ENCODE measurements at places on chromosomes 1 and 21.

- DNase-seq, result no peak
Measured at GRCh38 chr1:183780159-183780558, 24.8 kb upstream of the RGL1 start.

DNA sequence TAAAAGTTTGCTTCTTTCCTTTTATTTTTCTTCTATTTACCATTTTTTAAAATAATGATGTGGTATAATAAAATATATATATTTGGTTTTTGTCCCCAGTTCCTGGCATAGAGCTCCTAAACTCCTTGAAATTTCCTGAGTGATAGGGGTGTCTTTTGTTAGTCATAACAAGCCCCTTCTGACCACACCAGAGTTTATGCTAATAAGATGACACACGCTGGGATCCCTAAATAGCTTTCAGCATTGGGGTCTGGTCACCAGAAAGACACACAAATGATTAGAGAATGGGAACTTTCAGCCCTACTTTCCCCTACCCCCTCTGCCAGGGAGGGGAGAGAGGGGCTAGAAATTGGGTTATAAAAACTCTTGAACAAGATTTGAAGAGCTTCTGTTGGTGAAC, 56.2 kb downstream of the COL24A1 start:
- DNase-seq, result no peak

- no peak for DNase-seq
Measured at GRCh38 chr1:36524359-36525062, 41.8 kb upstream of the CSF3R start.

DNA sequence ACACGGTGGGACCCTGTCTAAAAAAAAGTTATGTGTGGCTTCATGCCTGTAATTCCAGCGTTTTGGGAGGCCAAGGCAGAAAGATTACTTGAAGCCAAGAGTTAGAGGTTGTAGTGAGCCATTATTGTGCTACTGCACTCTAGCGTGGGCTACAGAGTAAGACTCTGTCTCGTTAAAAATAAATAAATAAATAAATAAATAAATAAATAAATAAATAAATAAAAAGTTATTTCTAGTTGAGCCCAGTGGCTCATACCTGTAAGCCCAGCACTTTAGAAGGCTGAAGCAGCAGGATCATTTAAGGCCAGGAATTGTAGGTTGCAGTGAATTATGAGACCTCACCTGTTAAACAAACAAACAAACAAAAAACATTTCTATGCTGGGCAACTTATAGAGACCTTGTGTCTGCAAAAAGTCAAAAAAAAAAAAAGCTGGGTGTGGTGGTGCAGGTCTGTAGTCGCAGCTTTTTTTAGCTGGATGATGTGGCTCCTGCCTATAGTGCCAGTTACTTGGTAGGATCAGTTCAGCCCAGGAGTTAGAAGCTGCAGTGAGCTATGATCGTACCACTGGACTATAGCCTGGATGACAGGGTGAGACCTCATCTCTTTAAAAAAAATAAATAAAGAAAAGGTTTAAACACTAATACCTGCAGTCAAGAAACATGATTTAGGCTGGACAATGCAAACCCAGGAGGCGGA, 25.6 kb downstream of the GON4L start:
- DNase-seq, result no peak

GRCh38 chr1:41668054-41668660, 183.7 kb upstream of the EDN2 start:
- DNase-seq, result no peak

DNA sequence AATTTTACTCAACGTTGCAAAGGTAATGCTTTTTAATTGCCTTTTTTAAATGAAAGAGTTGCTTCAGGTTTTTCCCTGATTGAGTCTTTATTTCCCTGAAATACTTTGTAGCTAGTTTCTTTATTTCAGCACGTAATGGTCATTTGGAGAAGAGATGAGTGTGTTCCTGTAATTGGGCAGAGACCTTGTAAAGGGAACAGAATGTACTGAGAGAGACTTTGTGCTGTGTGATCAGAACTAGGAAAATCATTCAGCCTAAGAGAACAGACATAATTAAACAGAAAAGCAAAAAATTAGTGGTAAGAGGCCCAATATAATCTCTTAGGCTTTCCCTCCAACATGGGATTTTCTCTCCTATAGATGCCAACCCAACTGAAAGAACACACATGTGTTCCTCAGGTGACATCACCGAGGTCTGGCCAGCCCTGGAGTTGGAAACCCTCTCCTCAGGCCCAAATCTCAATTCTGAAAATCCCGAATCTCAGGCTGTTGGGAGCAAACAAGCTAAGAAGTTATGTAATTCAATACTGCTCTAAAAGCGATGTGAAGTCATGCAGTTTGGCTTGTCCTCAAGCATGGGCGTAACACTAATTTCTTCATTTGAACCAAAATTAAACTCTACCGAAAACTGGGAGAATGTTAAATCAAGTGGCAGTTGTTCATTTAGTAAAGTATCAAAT, 102.0 kb downstream of the TGFB2 start:
- DNase-seq, result peak; percentile 66

DNA sequence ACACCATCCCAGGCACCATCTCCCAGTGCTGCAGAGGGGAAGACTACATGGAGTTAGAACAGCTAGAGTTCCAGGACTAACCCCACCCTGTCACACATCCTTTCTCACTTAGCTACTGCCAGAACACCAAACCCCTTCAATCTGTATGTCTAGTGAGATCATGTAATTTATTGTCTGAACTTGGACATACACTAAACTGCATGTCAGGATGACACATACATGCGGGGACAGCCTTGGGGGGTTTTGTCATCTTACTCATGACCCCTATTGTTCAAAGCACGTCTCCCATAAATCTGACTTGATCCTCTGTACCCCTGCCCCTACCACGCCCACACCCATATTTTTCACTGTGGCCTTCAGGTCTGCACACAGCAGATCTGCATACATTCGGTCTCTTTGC, 71.3 kb downstream of the GABPA start:
- DNase-seq, result no peak

GRCh38 chr1:59204001-59204400, 92.9 kb upstream of the FGGY start:
- peak; percentile 64 for DNase-seq

DNA sequence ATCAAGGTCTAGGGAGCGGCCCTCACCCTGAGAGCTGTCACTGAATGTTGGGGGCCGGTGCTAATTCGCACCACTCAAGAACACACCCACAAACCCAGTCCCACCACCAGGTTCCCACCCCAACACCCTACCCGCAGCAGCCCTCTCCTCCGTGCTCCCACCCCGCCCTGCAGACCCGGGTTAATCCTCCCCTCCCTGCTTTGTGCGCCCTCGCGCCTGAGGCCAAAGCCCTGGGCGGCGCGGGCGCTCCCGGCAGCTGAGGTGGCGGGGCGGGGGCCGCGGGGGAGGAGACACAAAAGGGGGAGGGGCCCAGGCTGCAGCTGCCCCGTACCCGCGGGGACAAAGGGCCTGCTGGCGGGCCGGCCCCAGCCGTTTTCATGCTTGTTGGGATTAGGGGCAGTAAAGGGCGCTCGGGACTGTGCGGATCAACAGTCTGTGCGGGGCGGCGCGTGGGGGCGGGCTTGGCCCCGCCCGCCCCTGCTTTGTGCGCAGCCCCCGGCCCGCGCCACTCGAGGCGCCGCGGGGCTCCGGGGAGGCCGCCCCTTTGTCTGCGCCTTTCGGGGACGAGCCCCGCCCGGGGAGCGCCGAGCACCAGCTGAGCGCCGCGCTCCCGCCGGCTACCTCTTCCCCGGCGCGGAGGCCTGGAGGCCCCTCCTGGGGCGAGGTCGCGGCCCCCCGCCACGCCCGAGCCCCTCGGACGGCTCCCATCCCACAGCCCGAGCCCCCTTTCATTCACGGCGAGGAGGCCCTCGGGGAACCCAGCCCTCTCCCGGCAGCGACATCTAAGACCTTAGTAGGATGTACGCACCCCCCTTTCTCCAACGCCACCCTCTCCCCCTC, 10.9 kb downstream of the C1orf216 start:
- peak; percentile 68 for DNase-seq

- DNase-seq, result no peak
Measured at GRCh38 chr1:84742653-84743052, 52.4 kb upstream of the SSX2IP start.

DNA sequence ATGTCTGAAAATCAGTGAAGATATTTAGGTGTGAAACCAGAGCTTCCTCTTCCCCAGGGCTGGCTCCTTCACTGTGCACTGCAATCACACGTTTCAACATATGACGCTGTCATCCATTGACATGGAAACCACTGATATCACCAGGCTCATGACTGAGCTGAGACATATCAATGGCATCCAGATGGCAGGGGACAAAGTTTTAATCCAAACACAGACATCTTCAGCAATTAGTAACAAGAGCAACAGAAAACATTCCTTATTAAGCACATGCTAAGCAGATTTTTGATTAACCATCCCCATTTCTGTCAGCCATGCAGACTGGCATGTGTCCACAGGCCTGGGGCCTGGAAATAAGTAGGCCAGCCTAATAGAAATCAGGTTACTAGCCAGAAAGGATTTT, 108.0 kb upstream of the ADAR start:
- no peak for DNase-seq

GRCh38 chr1:225410036-225410435, 17.8 kb downstream of the LBR start:
- DNase-seq, result no peak

- peak; percentile 96 for DNase-seq
Measured at GRCh38 chr1:23554481-23555269, 4.6 kb downstream of the ID3 start.

DNA sequence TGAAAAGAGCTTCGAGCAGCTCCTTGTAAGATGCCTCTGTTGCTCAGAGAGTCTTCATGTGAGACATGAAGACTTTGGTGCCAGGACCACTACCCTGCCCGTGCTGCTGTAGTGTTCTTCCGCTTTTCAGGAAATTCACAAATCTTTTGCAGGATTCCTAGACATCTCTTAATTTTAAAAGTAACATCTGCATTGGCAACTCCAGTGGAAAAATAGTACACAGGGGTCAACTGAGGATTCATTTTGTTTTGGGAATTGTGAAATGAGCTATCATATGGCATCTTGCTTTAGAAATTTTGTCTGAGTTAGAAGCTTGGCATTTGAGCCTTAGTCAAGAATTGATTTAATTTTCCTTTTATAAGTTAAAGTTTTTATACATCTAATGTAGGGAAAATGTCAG, 7.2 kb downstream of the PRDM2 start:
- DNase-seq, result no peak

GRCh38 chr1:23214640-23215039, 2.7 kb downstream of the HTR1D start:
- no peak for DNase-seq

GRCh38 chr1:54570161-54570560, 22.1 kb downstream of the ACOT11 start:
- DNase-seq, result no peak

DNA sequence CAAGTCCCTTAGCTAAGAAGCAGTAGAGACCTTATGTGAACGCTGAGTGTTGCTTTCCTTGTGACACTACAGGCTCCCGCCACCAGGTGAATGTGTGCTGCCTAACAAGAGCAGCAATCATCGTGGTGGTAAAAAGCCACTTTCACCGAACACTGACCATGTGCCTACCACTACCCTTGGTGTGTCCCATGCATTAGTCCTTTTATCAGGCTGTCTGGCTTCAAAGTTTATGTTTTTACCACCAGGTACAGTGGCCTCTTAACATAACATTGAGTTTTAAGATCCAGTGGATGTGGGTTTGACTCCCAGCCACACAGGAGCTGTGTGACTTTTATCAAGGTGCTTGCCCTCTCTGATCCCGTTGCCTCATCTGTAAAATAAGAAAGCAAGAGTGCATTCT, 1.7 kb downstream of the C1QB start:
- no peak for DNase-seq

DNA sequence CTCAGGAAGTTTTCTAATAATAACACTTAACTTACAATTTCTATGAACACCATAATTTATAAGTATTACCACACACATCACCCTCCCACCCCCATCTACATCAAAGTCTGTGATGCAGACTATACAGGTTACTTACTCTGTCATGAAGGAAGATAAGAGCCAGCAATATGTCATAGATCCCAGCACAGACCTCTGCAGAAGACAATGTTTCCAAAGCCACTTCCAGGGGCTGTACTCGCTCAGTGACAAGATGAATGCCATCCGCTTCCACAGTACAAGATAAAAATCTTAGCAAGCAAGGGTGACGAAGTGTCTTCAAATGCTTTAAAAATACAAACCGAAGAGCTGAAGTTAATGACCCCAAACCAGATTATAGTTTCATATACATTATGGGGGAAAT, 15.2 kb downstream of the SCYL3 start:
- DNase-seq, result no peak

- DNase-seq, result no peak
Measured at GRCh38 chr1:212968368-212968863, 18.1 kb downstream of the VASH2 start.

- no peak for DNase-seq
Measured at GRCh38 chr1:24293392-24294227, 25.5 kb upstream of the GRHL3 start.

GRCh38 chr1:27402349-27402754, 9.9 kb downstream of the GPR3 start:
- DNase-seq, result peak; percentile 92

GRCh38 chr21:29540289-29540688, 241.6 kb downstream of the BACH1 start:
- DNase-seq, result no peak

GRCh38 chr1:213256438-213257087, 205.5 kb downstream of the RPS6KC1 start:
- no peak for DNase-seq

- DNase-seq, result no peak
Measured at GRCh38 chr1:36382231-36382630, 3.5 kb downstream of the STK40 start.

GRCh38 chr1:42379794-42380585, 602 bp upstream of the RIMKLA start:
- DNase-seq, result peak; percentile 57

DNA sequence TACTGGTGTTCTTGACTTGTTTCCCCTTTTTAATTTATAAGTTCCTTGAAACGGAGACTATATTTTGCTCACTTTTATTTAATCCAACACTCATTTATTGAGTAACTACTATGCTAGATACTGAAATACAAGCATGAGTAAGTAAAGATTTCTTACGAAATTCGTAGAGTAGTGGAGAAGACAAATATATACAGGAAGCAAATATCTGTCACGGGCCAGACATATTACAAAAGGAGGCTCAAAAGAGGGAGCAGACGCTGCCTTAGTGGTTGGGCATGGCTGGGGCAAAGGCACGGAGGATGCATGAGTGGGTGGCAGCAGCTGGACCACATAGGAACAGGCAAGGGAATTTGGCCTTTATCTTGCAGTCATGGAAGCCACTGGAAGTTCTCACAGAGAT, 6.8 kb downstream of the NCF2 start:
- DNase-seq, result no peak

DNA sequence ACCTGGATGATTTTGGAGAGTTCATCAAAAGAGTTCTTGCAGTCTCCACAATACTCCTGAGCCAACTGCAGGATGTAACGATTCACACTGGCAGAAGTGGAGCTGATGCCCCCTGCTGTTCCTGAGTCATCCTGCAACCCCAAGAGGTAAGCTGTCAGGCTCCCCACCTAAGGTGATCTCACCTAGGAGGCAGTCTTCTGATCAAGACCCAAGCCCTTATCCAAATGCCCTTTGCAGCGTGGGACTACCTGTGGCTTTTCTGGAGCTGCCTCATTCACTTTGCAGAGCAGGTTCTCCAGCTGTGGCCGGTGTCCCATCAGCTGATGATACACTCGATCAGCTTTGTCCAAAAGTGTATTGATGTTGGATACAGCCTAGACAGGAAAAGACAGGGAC, 96.4 kb downstream of the UBR4 start:
- DNase-seq, result no peak

GRCh38 chr1:75165264-75165663, 31.1 kb downstream of the LHX8 start:
- DNase-seq, result no peak

GRCh38 chr1:64650411-64650810, 94.5 kb upstream of the RAVER2 start:
- DNase-seq, result no peak

GRCh38 chr1:2143814-2144500, 50.6 kb downstream of the FAAP20 start:
- peak; percentile 36 for DNase-seq

Data from right cardiac atrium (tissue), 5 donors.